ENCODE measurements at places on chromosomes 1 and 21.

GRCh38 chr1:171985639-171986038, 144.3 kb downstream of the DNM3 start:
- no peak for DNase-seq

DNA sequence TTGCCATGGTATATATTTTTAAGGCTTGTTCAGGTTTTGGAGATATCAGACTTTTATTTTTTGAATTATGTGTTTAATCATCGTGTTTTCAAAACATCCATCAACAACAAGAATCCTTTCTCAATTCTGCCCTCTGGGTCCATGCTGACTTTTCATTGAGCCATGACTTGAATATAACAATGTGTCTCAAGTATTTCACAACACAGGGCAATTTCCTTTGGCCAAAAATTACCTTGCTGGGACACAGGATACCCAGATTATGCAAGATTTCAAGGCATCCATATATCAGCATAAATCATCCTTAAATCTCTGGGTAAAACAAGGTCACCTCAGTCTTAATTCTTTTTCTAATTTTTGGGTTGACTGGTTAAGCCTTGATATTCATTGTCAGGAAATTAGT, 411.2 kb upstream of the USP24 start:
- no peak for DNase-seq

DNA sequence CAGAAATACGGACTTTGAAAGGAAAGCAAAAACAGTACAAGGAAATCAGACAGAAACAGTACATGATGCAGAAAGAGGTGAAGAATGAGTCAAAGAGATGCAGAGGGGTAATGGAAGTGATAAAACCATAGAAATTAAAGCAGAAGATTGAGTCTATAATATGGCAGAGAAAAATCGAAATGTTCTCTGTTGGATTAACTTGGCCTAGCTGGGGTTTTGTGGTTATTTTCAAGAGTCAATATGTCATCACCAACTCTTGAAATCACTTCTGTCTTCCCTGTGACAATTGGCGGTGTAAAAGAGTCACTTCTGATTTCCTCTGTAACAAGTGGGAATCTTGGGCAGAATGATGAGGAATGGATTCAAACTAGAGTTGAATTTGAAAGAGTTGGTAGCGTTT, 7.4 kb downstream of the YTHDF2 start:
- no peak for DNase-seq

DNA sequence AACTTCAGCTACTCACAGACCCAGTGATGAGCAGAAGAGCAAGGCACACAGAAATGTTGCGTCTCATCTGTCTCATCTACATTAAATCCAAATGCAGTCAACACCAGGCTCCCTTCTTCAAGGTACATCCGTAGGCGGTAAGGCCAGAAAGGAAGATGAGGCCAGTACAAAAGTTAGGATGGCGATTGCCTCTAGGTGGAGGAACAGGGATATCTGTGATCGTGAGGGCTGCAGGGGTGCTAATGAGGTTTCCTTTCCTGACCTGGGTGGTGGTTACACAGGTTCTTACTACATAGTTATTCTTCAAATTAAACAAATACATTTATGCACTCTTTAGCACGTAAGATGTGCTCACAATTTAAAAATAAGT, 1.4 kb upstream of the MYBPH start:
- DNase-seq: no peak

GRCh38 chr21:17451364-17451891, 61.4 kb upstream of the CXADR start:
- DNase-seq: no peak

GRCh38 chr1:79052829-79053449, 46.4 kb upstream of the ADGRL4 start:
- DNase-seq: no peak

DNA sequence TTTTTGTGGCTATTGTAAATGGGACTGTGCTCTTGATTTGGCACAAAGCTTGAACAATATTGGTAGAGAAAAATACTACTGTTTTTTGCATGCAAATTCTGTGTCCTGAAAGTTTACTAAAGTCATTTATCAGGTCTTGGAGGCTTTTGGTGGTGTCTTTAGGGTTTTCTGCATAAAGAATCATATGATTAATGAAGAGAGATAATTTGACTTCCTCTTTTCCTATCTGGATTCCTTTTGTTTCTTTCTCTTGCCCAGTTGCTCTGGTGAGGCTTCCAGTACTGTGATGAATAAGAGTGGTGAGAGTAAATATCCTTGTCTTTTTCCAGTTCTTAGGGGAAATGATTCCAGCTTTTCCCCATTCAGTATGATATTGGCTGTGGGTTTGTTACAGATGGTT, 1166.7 kb downstream of the NCAM2 start:
- DNase-seq: no peak

GRCh38 chr1:24108334-24109165, 3.4 kb downstream of the MYOM3 start:
- DNase-seq: no peak

GRCh38 chr1:113557187-113557586, 166.9 kb downstream of the MAGI3 start:
- no peak for DNase-seq

DNA sequence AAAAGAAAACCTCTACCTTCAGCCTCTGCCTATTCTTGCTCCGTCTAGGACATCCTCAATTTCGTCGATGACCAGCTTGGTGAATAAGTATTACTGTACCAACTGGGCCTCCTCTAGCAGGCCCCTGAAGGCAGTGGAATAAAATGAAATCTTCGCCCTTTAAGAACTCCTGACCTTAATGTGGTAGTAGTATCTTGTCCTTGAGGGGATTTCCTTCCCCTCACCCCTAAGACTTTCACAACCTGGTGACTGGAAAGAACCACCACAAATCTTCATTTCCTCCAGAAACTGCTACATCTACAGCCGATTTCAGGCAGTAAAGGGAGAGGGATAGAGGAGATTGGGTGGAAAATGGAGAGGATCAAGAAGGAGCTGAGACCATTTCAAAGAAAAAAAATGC, 1.6 kb upstream of the HAX1 start:
- no peak for DNase-seq

GRCh38 chr1:212346601-212347000, 61.4 kb downstream of the PPP2R5A start:
- no peak for DNase-seq

DNA sequence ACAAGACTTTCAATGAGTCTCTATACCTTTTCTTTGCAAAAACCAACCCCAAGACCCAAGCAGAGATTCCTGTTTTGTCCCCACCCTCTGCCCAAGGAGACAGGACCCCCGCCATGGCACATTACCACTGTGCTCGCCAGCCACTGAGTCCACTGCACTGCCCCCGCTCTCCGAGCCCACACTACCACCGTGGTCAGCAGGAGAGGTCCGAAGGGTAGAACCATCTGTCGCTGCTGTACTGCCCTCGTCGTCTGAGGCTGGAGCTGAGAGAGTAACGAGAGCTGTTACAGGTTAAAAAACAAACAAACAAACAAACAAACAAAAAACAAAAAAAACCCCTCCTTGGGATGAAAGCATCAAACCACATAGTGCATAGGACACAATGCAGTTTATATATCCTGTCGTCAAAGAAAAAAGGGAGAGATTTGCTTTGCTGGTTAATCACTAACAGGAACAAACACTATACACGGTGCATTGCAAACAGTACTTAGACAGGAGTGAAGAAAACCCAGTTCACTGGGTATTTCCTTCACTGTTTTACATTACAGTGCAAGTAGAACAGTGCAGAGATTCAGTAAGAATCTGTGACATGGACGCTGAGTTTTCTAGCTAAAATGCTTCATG, 71.0 kb downstream of the UBR4 start:
- no peak for DNase-seq

DNA sequence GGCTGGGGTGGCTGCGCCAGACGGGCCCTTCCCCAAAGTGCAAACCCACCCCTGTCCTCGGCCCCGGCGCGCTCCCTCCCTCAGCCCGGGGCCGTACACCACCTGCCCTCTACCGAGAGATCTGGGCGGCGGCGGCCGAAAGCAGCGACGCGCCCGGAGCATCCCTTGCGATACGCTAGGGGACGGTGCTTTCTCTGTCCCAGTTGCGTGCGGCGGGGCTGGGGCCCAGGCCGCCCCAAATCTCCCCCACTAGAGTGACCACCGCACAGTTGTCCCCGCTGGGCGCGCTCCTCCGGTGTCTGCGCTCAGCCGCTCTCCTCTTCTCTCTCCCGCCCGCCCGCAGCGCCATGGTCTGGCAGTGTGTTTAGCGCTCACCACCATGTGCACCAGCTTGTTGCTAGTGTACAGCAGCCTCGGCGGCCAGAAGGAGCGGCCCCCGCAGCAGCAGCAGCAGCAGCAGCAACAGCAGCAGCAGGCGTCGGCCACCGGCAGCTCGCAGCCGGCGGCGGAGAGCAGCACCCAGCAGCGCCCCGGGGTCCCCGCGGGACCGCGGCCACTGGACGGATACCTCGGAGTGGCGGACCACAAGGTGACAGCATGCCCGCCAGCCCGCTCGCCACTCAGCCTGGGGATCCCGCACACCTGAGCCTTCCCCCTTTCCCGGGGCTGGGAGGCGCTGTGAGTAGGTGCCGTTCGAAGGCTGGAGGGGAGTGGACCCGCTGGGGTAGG, 1.0 kb downstream of the ST6GALNAC5 start:
- no peak for DNase-seq

DNA sequence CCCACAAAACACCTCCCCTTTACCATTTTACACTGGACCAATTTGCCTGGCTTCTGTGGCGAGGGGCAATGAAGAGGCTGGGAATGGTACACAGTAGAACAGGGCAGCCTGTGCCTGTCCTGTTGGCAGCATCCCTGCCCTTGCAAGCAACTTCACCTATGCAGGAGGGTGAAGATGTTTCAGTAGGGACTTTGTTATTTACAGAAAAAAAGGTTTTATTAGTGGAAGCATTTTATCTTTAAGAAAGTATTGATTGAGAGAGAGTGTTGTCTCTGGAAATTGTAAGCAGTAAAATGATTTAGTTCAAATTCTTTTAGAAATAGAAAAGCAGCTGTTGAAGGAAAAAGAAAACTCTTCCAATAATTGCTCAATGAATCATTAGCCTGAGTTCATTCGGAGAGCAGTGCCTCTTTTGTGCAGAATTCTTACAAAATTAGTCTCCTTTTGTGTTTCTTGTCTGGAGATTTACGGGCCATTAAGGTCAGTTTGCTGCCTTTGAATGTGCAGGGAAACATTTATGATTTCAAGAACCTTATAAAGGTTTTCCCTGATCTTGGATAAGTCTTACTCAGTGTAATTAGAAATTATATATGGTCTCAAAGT, 49.1 kb downstream of the HHAT start:
- DNase-seq: no peak

DNA sequence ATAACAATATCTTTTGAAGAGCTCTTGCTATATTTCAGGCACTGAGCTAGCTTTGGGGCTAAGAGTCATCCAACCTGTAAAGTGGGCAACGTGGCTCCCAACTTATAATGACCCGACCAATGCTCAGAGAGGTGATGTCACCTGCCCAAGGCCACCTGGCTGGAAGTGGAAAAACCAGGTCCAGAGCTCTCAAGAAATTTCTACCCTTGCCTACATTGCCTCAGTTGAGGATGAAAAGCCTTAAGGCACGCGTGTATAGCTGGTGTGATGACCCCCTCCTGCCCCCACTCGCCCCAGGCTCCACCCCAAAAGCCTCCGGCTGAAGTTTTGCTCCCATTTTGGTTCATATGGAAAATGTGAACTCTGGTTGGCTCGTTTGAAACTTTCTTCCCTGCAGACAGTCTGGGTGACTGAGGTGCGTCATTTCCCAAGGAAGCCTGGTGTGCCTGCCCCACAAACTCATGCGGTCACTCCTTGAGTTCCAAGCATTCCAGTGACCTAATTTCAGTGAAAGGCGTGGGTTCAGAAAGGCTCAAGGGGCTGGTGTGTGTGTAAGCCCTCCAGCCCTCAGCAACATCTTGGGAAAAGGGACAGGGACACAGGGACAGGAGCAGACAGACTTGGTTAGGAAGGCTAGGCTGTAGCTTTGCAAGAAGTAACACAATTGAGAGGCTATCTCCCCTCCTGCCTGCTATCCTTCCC, 20.5 kb downstream of the HTR1D start:
- no peak for DNase-seq

GRCh38 chr1:193368302-193368701, 181.9 kb upstream of the B3GALT2 start:
- no peak for DNase-seq

GRCh38 chr1:214974002-214974401, 108.5 kb upstream of the KCNK2 start:
- DNase-seq: no peak

- DNase-seq: no peak
Observed at GRCh38 chr1:169109561-169110134, 3.2 kb downstream of the ATP1B1 start.

DNA sequence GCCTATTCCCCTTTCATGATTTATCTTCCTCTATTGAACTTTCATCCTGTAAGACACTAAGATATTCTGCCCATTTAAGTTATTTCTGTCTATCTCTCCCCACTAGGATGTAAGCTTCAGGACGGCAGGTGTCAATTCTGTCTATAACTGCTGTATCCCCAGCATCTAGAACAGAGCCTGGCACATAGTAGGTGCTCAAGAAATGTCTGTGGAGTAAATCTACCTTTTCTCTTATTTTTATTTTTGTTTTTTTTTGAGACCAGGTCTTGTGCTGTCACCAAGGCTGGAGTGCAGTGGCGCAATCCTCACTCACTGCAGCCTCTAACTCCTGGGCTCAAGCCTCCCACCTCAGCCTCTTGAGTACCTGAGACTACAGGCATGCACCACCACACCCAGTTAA, 5.6 kb downstream of the CD52 start:
- no peak for DNase-seq

- DNase-seq: peak; percentile 33
Observed at GRCh38 chr1:205488074-205488723, 16.3 kb upstream of the CDK18 start.

- no peak for DNase-seq
Observed at GRCh38 chr1:7234471-7234755, 449.2 kb downstream of the CAMTA1 start.

Data from GM18507 (cell line).